Stimulated activated CD4-positive, alpha-beta T cell treated with anti-CD3 and anti-CD28 coated beads, Interleukin-1b, Interleukin-23, amount 100 ng/mL, for 24 hours (primary cell): ENCODE measurements at places on chromosomes 13 and 19.
A peak's percentile ranks its signal among the peaks of the same experiment; 100 is the strongest.

- DNase-seq: no peak
These were observed 735.2 kb downstream of the LIG4 start for GRCh38 chr13:107480130-107480529.

- DNase-seq: no peak
These were observed 2041.1 kb downstream of the OLFM4 start for GRCh38 chr13:55069746-55070145.

DNA sequence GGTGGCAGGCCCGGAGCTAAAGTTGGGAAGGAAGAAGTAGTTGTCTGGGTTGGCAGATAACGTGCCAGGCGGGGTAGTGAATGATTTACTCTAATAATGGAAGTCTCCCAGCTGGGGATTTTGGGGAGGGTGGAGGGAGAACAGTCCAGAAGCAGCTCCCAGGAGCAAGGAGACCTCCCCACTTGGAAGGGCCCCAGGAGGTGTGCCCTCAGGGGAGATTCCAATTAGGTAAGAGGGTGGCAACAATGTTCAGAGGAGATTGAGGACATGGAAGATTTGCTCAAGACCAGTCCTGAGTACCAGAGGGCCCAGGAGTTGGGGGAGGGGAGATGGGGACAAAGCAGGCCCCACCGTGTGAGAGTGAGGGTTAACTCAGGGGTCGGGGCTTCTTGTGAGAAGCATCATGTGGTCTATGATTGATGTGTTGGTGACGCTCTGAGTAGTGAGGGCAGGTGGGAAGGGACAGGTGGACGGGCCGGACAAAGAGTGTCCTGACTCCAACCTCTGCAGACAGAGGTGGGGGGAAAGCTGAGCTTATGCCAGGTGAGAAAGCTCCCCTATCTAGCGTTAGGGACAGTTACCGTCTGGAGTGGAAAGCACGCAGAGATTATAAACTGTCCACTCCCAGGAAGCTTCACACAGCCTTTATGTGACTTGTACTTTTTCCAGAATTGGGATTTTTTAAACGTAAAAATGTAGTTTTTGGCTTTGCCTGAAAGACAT, 3.5 kb downstream of the SPINT2 start:
- DNase-seq: no peak

GRCh38 chr19:42108527-42109389, 23.5 kb downstream of the POU2F2 start:
- peak; percentile 82 for DNase-seq

GRCh38 chr19:4984438-4984990, 15.6 kb downstream of the KDM4B start:
- no peak for DNase-seq

DNA sequence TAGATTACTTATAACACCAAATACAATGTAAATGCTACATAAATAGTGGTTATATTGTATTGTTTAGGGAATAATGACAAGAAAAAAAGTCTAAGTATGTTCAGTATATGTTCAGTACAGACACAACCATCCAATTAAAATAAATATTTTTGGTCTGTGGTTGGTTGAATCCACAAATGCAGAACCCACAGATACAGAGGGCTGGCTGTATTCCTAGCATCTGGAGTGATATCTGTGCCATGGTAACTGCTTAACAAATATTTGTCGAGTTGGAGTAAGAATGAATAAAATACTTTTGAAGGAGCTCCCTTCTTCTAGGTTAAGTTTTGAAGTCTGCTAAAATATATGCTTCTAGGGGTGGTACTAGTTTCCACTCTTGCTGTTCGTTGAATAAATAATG, 241.0 kb downstream of the KLF5 start:
- no peak for DNase-seq

DNA sequence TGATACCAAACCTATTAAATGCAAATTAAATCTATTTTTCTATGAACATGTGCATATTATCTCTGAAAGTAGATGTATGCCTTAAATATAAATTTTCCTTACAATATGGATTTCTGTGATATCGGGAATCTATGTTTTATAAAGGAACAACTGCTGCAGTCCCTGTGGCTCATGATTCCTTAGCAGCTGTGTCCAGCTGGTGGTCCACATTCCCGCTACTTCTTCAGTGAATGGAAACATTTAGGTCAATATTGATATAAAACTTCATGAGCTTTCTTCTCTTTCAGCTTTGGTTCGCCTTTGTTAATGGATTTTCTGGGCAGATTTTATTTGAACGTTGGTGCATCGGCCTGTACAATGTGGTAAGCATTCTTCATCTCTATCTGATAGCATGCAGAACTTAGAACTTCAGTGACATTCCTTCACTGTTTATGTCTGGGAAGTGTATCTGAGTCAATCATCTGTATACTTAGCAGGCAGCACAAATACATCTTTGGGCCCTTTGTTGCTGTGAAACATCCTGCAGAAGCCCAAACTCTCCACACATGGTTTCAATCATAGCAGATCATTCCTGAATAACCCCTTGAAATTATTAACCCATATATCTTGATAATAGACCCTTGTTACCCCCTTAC, 223.9 kb downstream of the SHISA2 start:
- no peak for DNase-seq

GRCh38 chr19:57058871-57059270, 60.9 kb upstream of the USP29 start:
- DNase-seq: no peak

DNA sequence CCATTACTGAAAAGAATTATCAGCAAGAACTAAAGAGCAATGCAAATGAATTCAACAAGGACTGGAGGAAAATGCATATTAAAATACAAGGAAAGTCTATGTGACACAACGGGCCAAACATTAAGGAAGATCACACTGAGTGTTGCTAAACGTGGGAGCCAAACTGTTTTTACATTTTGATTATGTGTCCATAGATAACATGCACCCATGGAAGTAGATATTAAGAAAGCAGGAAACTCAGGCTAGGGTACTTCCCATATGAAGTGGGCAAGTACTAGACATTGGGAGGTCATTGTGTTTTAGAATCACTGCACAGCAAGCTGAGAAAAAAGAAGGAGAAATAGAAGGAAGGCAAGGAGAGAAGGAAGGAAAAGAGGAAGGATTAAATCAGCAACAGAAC, 161.8 kb downstream of the KCTD12 start:
- no peak for DNase-seq

- DNase-seq: no peak
These were observed 1.3 kb upstream of the BSG start for GRCh38 chr19:570937-571565.

DNA sequence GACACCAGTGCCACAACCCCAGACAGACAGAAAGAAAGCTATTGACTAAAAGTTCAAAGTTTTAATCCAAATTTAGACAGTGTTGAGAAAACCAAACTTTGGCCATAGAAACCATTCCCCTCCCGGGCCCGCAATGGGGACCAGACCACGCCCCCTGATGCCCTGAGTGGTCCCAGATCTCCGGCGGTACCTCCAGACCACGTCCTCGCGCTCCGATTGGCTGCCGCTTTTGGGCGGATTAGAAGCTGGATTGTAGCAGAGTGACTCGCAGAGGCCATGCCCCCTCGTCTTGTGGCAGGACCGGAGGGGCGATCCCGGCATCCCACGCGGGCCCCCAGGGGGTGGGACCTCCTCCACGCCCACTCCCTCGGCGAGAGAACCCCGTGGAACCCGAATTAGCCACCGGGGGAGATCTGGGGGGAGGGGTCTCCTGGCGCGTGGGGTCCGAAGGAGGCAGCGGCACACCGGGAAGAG, 797 bp upstream of the HSD17B14 start:
- peak; percentile 49 for DNase-seq

GRCh38 chr19:1151917-1152587, 22.0 kb downstream of the SBNO2 start:
- no peak for DNase-seq

DNA sequence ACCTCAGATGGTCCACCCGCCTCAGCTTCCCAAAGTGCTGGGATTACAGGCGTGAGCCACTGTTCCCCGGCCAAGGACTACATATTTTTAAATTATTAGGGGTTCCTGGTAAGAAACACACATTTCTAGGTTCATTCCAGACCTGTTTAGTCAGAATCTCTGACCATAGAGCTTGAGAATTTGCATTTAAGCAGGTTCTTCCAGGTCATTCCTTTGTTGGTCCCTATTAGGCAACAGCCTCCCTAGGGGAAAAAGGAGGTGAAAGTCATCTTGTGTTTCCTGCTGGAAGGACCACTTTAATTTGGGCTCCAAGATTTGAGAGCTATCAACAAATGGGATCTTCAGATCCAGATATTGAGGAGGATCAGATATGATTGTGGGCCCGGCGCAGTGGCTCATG, 16.3 kb downstream of the S1PR2 start:
- no peak for DNase-seq
